ENCODE measurements at places on chromosomes 4 and X. TPM values are rescaled to one million over a fixed set of nuclear protein-coding genes. Genes with fewer than 3 reads are reported as not detected.

The TMPRSS11B gene
- total RNA-seq, result not detected

The HHIP gene
- 0.16 TPM for total RNA-seq

The DGAT2L6 gene
- not detected for total RNA-seq

The UNC5C gene
- 4.1 TPM for total RNA-seq

The MAGEA3 gene
- total RNA-seq, result not detected

The TMPRSS11F gene
- total RNA-seq, result not detected

The MEPE gene
- total RNA-seq, result not detected

The TENM3 gene
- 6.0 TPM for total RNA-seq

The HSFX3 gene
- total RNA-seq, result not detected

The VCX2 gene
- not detected for total RNA-seq

Measured in bronchial smooth muscle cell (primary cell).